ENCODE measurements at places on chromosomes 7 and 10.

- DNase-seq = peak; percentile 42
Observed at GRCh38 chr7:39950473-39951225, 593 bp downstream of the CDK13 start.

GRCh38 chr10:59240582-59241183 is 64.2 kb downstream of the PHYHIPL start:
- DNase-seq = no peak

DNA sequence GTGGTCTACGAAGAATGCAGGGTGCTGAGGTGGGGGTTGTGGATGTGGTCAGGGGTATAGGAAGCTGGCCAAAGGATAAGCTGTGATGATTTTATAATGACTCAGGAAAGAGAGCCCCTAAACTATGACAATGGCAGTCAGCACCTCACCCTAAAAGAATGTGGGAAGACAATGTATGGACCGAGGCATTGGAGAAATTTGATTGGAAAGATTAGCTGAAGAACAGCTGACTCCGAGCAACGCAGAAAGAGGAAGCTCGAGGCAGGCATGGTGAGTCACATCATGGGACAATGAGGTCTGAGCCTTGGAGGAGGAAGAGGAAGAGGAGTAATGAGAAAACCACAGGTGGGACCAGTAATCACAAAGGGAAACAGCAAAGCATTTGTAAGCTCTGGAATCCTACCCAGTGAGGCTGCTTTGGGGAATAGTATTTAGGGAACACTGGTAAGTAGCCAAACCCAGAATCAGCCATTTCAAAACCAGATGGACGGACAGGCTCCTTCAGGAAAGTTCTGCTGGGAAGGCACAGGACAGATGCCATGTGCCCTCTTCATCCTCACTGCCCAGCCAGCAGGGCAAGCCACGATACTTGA is 295.4 kb downstream of the PRPF18 start:
- DNase-seq = no peak

DNA sequence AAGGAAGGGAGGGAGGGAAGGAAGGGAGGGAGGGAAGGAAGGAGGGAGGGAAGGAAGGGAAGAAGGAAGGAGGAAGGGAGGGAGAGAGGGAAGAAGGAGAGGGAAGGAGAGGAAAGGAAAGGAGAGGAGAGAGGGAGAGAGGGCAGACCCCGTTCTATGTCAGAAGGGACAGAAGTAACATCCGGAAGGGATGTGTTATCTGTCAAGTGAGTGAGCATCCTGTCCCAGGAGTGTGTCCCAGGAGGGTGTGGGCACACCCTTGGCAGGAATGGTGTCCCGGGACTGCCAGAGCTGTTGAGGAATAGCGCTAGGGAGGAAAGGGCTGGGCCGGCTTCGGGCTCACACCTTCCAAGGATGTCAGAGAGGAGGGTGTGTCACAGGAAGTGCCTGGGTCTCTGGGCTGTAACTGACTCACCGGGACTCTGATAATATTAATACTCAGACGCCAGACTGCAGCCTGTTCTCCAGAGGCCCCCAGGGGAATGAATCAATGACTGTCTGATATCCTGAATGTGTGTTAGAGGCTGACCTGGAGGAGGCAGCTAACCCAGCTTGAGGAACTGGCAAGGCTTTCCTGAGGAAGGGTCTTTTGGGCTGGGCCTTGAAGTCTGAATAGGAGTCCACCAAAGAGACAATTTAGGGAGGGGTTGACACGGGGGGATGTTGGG is 125.6 kb upstream of the TNRC18 start:
- no peak for DNase-seq

- DNase-seq = no peak
Observed at GRCh38 chr10:126924915-126925300, 19.7 kb downstream of the DOCK1 start.

GRCh38 chr7:112969946-112970345 is 116.7 kb downstream of the GPR85 start:
- DNase-seq = no peak

DNA sequence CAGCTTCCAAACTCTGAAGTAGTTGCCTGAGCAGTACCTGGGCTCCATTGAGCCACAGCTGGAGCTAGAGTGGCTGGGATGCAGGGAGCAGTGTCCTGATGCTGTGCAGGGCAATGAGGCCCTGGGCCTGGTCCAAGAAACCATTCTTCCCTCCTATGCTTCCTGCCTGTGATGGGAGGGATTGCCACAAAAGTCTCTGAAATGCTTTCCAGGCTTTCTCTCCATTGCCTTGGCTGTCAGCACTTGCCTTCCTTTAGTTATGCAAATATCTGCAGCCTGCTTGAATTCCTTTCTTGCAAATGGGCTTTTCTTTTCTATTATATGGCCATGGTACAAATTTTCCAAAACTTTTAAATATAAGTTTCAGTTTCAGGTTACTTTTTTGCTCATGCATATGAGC is 972.2 kb upstream of the MBL2 start:
- no peak for DNase-seq

DNA sequence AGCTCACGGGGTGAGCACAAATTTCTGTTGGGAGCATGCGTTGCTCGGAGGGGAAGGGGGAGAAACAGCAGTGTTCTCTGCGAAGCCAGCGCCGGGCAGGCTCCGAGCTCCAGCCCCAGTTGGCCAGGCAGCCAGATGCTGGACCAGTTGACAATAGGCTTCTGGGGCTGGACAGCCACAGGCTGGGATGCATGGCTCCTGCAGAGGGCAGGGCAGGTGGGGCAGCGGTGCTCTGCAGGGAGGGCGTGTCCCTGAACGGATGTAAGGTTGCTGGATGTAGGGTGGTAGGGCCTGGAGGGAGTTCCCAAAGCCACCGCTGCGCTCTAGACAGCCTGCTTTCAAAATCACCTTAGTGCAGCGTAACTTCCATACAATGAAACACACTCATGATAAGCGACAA is 574.9 kb downstream of the GLRX3 start:
- no peak for DNase-seq

DNA sequence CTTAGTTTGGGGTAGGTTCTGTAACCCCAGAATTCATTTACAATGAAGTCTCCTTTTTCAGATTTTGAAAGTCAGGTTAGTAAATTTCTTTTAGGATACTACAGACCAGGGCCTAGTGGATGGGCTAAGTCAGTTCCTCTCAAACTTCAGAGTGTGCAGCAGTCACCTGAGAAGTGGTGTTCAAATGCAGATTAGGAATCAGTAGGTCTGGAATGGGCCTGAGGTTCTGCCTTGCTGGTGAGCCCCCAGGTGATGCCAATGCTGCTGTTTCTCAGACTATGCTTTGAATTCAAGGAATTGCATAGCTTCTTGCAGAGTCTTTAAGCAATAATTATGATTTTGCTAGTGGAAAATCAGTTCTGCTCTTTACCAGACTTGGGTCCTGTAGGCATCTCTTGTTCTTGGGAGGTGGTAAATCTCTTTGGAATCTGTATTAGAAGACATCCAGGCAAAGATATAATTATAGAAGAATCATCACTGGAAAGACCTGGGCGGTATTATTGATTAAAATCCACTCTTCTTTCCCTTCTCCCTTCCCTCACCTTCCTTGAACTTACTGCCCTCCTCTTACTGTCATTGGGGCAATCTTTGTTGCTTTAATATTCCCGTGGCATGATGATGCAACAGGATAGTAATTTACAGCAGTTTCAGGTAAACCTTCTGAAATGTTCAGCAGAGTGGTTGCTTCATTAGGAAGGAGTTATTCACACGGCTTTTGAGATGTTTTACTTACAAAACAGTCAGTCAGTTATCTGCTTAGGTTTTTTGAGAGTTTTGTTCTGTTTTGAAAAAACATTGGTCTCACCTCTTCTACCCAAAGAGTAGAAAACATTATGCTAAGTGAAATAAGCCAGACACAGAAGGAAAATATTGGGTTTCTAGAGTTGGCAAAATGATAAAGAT is 87.2 kb downstream of the NRF1 start:
- no peak for DNase-seq

GRCh38 chr7:86592185-86592584 is 51.5 kb upstream of the GRM3 start:
- DNase-seq = no peak

GRCh38 chr10:96152437-96152836 is 22.3 kb downstream of the ZNF518A start:
- DNase-seq = no peak

DNA sequence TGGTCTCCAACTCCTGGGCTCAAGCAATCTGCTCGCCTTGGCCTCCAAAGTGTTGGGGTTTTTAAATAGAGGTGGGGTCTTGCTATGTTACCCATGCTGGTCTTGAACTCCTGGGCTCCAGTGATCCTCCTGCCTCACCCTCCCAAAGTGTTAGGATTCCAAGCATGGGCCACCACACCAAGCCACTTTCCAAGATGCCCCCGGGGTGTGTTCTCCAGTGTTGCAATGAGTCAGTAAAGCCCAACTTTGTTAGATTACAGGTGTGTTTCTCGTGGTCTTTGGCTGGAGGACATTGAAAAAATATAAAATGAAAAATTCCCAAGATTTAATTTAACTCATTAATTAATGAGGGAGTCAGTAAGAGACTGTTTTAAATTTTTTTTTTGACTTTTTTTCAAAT is 29.2 kb downstream of the TACR2 start:
- DNase-seq = no peak

DNA sequence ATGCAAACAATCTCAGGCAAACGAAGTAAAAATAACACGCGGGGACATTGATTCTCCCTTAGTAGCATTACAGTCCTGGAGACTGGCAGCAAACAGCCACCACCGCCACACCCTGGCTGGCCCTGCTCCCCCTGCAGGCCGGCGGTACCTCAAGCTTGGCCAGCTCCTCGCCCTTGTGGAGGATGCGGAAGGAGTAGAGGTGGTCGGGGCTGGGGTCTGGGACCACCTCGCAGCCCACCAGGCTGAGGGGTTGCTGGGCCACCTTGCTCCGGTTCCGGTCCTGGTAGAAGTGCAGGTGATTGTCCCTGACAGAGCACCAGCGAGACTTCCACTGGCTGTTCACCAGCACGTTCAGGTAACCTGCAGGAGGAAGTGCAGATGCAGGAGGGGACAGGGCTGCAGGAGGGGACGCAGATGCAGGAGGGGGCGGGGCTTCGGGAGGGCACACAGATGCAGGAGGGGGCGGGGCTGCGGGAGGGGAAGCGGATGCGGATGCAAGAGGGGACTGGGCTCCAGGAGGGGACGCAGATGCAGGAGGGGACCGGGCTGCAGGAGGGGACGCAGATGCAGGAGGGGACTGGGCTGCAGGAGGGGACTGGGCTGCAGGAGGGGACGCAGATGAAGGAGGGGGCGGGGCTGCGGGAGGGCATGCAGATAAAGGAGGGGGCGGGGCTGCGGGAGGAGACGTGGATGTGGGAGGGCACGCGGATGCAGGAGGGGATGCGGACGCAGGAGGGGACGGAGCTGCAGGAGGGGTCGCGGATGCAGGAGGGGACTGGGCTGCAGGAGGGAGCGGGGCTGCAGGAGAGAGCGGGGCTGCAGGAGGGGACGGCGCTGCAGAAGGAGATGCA is 65.7 kb downstream of the VWA2 start:
- peak; percentile 66 for DNase-seq

- no peak for DNase-seq
Observed at GRCh38 chr7:87152897-87153641, 816 bp downstream of the DMTF1 start.

GRCh38 chr10:100327007-100327717 is 2.9 kb downstream of the PKD2L1 start:
- no peak for DNase-seq

DNA sequence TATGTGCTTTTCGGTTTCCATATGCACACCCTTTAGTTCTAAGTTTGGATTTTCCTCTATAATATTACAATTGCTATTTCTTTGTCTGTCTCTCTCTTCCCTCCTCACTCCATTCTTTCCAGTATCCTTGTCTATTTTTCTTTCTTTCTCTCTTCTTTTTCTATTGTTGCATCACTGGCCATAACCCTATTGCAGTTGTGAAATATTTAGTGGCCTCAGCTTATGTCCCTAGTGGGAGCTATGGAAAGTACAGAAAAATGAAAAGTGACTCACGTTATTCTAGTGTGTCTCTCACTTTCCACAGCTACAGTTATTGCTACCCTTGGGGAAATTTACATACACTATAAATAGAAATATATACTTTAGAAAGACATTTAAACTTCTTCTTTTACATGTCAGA is 59.1 kb downstream of the CNTNAP2 start:
- DNase-seq = no peak

DNA sequence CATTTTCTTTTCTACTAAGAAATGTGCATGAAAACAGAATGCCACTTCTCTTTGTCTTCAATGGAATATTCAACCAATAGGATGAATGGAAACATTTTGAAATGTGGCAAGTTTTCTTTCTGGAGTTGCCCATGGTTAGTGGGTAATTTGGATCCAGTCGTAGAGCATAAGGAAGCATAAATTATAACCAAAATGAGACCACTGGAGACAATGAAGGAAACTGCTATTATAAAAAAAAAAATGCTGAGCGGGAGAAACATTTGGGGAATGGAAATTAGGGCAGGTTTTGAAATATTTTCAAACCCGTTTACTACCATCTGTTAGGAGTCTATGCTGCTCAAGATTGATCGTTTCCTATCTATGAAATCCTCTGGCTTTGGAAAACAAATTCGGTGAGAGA is 182.9 kb upstream of the PRKCQ start:
- no peak for DNase-seq

DNA sequence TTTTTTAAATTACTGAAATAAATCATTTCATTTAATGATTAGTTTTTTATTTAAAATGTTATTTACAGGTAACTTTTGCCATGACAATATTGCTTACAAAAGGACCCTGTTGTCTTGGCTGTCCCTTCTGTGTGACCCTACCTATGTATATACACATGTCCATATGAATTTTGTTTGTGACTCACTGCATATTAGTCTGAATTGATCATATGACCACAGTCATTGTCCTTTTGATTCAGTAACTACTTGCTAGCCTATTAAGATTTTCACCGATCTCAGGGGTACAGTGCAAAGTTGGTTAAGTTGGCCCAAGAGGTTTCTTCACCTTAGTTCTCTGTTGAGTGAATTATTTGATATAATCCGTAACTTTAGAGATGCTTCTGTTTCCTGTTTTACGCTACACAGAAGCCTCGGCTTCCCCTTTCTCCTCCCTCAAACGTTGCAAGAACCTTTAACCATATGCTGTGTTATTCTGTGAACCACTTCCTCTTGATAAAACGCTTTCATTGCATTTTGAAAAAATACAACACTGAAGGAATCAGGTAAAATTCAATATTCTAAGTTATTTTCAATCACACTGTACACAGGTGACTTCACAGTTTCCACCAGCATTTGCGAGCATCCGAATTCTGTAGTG is 43.9 kb downstream of the APBB1IP start:
- DNase-seq = peak; percentile 36

DNA sequence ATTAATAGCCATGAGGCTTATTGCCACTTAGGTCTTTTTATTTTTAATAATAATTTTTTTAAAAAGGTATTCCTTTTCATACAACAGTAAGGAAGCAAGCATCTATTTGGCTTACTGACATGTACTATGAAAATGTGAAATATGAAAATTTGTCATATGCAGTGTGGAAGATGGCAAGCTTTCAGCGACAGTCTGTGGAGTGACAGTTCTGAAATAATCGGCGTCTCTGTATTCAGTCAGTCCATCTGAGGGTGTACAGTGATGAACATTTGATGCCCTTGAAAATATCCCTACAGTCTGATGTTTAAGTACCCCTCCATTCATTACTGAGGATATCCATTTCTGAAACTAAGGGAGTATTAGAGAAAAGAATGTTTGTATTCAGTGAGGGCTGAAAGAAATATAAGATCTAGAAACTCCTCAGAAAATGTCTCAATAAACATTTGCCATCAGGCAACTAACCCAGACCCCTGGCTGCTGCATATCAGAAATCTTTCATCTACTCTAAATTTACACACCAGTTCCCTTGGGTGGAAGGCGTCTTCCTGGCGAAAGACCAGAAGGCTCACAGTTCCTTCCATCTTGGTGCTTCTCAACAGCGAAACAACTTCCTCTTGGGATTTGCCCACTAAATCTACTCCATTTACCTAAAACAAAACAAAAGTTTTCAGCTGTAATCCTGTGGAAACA is 440.6 kb downstream of the PARD3 start:
- DNase-seq = no peak

- peak; percentile 88 for DNase-seq
Observed at GRCh38 chr10:11403116-11403515, 208.3 kb downstream of the USP6NL start.
